ENCODE measurements at places on chromosomes 16 and 17. TPM values are rescaled to one million over a fixed set of nuclear protein-coding genes. Genes with fewer than 3 reads are reported as not detected.

GRCh38 chr16:22948058-22948602 is 134.2 kb downstream of the HS3ST2 start:
- DNase-seq: no peak

Gene EFCAB5
- total RNA-seq: 1.6 TPM

DNA sequence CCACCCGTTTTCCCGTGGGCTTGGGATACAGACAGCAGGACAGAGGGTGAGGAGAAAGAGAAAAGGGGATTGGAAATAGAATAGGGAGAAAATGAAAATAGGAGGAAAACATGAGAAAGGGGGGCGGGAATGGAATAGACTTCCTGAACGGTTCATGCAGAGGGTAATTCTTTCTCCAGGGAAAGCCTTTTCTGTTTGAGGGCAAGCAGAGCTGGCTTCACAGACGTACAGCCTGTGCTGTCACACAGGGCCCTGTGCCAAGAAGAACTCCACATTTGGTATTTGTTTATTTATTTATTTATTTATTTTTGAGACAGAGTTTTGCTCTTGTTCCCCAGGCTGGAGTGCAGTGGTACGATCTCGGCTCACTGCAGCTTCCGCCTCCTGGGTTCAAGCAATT is 12.0 kb downstream of the MILR1 start:
- no peak for DNase-seq

- DNase-seq: no peak
Observed at GRCh38 chr17:72334205-72334604, 213.4 kb downstream of the SOX9 start.

- DNase-seq: no peak
Observed at GRCh38 chr17:75945211-75945610, 4.4 kb upstream of the FBF1 start.

Gene KRTAP9-2
- not detected for total RNA-seq

- DNase-seq: peak; percentile 84
Observed at GRCh38 chr17:44865231-44865660, 17.6 kb downstream of the HIGD1B start.

DNA sequence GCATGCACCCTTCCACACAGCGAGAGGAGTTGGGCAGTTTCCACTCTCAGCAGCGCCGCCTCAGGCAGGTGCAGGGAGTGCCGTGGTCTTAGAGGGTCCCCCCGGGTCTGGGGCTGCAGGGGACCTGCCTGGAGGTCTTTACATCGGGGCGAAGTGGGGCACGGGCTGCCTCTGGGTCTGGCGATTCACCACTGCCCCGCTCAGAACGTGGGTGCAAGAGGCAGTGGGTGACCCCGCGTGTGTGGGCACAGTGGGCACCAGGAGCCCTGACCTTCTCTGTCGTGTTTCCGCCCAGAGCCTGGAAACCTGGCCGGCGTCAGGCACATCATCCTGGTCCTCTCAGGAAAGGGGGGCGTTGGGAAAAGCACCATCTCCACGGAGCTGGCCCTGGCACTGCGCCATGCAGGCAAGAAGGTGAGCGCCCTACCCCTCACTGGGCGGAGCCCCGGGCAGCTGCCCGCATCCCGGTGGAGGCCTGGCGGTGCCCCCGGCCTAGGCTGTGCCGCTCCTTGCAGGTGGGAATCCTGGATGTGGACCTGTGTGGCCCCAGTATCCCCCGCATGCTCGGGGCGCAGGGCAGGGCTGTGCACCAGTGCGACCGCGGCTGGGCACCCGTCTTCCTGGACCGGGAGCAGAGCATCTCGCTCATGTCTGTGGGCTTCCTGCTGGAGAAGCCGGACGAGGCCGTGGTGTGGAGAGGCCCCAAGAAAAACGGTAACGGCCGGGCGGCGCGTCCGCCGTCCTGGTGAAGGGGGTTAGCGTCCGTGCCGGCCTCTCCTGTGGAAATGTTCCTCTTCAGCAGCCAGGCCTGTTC is 3.7 kb downstream of the NUBP2 start:
- DNase-seq: no peak

GRCh38 chr17:74172700-74173099 is 30.8 kb upstream of the RPL38 start:
- no peak for DNase-seq

DNA sequence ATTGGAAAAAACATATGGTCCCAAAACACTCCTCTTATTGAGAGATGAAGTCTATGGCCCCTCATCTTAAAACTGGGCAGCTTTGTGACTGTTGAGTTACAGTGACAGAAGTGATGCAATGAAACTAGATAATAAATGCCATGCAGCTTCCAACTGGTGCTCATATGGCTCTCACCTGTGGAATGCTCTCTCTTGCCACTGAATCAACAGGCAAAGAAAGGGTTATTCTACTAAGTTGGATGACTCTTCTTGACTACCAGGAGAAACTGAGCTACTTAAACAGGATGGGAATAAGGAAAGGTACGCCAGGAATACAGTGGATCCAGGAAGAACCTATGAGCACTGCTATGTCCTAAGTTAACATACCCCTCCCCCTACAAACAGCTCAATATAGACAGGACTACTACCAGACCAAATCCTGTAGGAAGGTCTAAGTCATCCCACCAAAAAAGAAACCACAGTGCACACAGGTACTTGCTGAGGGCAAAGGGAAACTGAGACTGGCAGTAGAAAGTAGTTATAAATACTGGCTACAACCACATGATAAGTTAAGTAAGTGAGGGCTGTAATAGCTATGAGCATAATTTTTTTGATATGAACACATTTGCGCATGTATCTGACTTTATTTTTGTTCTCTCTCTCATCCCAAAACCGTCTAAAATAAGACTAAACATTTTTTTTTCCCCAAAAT is 398.5 kb downstream of the ZFHX3 start:
- DNase-seq: no peak
